Hypothalamus (tissue), 51 donors: ENCODE measurements at places on chromosomes 2 and 18.

DNA sequence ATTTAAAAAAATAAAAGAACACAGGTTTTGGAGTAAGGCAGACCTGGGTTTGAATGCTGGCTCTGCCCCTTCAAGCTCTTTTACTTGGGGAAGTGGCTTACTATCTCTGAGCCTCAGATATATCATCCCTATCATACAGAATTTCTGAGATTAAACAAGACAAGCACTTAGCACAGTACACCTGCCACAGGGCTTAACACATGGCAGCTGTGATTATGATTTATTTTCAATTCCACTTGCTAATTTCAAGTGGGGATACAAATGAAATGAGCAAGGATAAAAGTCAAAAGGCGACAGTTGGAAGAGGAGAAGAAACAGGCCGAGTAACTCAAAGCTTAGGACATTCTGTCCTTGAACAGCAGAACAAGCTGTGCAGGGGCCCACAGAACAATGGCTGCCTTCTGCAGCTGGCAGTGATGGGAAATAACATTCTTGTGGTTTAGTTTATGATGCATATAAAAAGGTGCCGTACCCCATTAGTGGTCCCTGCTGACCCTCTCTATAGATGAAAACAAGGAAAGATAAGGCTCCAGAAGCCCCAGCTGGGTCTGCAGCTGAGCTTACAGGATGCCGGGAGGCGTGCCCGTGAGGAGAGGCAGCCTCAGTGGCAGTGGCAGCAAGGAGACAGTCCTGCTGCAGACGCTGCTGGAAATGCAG, 45.3 kb downstream of the KIF3C start:
- DNase-seq = peak; percentile 15

DNA sequence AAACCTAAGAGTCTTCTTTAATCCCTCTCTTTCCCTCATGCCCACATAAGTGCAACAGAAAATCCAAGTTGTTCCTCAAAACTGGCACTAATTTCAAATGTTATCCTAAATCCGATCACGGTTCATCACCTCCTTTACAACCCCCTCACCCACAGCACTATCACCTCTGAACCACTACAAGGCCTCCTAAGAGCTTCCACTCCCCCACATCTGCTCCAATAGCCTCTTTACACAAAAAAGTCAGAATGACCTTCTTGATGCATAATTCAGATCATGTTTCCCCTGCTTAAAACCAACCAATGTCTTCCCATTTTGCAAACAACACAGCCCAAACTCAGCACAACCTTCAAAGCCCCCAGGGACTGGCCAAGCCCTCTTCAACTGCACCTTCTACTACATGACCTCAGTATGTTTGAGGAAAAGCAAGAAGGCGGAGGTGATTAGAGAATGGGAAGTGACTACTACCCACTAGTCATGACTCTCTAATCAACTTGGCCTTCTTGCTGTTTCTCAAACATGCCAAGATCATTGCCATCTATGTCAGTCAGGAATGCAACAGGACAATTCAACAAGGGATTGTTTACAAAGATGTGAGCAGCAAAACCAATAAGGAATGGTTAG, 34.6 kb upstream of the GCC2 start:
- DNase-seq = no peak

DNA sequence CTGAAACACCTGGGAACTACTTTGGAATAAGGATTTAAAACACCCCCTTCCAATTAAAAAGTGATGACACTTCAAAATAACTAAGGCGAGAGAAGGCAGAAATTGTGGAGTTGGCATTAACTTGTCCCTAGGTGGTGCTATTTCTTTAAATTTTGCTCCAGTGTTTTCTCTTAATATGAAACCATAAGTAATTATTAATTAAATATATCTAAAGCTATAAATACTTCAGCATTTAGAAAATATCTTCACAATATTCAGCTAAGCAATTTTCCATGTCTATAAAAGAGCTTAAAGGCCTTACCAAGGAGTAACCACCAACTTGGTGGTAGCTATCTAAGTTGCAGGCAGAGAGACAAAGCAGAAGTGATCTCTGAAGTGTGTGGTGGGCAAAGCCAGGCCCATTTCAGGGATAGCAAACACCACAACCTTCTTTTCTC, 186.8 kb upstream of the PGAP1 start:
- DNase-seq = no peak

DNA sequence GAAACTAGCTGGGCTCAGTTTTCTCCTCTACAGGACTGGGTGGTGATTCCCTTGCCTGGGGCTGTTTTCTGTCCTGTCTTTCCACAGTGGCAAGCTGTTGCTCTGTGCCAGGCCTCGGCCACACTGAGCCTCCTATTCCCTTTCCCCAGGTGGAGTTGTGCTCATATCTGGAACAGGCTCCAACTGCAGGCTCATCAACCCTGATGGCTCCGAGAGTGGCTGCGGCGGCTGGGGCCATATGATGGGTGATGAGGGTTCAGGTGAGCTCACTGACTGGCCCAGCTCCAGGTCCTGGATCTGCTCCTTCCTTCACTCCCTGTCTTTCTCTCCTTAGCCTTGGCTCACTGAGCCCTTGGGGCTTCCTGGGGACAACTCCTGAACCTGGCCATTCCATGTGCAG, 4.0 kb downstream of the NAGK start:
- DNase-seq = no peak

DNA sequence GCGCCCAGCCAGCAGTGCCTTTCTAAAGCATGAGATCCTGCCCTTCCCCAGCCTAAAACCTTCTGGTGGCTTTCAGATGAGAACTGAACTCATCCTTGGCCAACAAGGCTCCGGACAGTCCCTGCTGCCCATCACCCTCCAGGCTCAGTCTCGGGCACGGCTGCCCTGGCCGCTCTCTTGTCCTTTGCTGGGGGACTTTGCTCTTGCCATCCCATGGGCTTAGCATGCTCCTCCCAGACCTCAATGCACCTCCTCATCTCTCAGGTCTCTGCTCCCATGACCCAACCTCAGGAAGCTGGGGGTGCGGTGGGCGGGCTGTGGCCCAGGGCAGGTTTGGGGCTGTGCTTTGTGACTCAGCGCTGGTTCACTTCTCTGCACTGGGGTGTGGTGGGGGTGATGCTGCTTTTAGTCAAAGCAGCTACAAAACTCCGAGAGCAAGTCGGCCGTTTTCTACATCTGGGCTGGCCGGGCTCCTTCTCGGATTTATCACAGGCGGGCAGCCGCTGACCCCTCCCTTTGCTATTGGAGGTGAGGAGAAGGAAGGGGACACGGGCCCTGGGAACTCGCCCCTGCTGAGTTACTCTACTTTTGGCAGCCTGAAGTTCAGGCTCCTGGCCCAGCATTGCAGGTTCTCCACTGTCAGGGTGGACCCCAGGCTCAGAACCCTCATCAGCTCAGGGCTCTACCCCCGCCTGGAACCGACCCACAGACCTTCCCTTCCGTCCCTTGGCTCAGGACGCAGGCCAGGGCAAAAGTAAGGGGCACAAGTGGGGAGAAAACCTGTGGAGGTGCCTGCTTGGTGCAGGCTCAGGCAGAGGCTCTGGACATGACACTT, 90.6 kb upstream of the TAF1B start:
- DNase-seq = no peak

DNA sequence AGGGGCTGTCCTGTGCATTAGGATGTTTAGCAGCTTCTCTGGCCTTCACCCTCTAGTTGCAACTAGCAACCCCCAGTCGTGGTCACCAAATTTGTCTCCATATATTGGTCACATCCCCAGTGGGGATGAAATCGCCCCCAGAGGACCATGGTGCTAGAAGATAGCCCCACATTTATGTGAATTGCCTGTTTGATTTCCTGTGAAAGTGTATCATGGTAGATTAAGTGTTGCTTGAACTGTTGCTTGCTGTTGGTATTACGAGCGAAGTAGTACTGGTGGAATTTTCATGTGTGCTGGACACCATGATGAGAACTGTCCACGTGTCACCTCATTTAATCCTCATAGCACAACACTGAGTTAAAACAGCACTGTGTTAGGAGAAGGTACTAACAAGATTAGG, 59.4 kb downstream of the TSPYL6 start:
- DNase-seq = no peak

DNA sequence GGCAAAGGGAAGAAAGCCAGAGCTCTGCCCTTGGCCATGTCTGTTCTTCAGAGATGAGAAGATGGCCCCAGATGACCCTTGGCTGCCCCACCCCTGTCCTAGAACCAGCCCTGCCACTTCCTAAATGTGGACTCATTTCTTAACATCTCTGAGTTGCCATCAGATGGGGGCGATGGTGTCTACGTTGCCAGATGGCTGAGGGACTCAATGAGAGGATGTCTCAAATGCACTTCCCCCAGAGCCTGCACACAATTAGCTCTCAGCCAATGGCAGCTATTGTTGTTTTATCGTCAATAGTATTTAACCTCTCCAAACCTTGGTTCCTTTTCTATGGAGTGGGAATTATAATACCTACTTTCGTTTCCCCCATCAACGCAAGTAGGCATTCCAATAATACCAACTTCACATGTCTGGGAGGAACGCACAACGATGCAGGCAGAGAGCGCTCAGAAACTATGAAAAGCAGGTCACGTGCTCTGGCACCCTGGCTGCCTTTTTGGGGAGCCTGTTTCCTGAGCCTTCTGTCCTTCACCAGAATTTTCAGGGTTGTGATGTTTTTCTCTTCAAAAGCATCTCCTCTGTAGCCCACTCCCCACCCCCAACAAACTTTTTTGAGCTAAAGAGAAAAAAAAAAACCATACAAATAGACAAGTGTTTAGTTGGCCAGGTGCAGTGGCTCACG, 100.3 kb downstream of the MCFD2 start:
- no peak for DNase-seq

DNA sequence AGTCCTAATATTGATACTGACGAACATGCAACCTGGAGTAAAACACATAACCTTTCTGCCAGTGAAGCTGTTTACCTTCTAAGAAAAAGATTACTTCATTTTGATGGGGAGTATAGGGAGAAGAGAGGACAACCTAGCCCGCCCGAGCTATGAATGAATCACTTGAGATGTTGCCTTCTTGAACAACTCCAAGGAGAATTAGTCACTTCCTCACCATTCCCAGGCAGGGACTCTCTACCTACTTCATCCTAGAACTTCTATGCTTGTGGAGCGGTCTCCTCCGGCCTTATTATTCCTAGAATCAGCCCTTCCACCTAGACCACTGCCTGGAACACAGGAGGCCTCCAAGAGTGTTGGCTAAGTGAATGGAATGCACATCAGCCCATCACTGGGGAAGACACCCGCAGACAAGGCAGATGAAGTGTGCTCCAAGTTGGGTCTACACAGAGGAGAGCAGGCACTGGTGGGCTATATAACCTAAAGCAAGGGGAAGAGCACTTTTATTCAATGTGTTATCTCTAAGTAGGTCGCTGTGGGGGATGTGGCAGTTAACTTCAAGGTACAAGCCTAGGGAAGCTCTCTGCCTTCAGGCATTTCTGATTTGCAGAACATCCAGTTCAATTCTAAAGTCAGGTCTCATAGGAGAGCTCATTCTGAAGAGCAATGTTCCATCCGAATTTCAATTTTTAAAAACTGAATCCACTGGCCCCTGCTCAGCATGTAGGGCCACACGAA, 57.4 kb downstream of the STK39 start:
- DNase-seq = no peak

- no peak for DNase-seq
These were observed 117.6 kb downstream of the MYO1B start for GRCh38 chr2:191362841-191363240.

- DNase-seq = no peak
These were observed 464 bp upstream of the SESTD1 start for GRCh38 chr2:179265082-179265510.

GRCh38 chr18:23106575-23106974, 28.7 kb upstream of the CABLES1 start:
- DNase-seq = no peak

- no peak for DNase-seq
These were observed 291.2 kb downstream of the MYT1L start for GRCh38 chr2:2039826-2040225.

DNA sequence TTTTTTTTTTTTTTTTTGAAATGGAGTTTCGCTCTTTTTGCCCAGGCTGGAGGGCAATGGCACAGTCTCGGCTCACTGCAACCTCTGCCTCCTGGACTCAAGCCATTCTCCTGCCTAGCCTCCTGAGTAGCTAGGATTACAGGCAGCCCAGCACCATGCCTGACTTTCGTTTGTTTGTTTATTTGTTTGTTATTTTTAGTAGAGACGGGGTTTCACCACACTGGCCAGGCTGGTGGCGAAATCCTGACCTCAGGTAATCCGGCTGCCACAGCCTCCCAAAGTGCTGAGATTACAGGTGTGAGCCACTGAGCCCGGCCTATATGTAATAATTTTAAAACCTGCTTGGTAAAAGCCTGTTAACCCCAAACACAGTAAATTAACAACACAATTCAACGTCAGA, 435.7 kb downstream of the LRRTM4 start:
- no peak for DNase-seq

- no peak for DNase-seq
These were observed 754 bp downstream of the ATG16L1 start for GRCh38 chr2:233252227-233252626.

DNA sequence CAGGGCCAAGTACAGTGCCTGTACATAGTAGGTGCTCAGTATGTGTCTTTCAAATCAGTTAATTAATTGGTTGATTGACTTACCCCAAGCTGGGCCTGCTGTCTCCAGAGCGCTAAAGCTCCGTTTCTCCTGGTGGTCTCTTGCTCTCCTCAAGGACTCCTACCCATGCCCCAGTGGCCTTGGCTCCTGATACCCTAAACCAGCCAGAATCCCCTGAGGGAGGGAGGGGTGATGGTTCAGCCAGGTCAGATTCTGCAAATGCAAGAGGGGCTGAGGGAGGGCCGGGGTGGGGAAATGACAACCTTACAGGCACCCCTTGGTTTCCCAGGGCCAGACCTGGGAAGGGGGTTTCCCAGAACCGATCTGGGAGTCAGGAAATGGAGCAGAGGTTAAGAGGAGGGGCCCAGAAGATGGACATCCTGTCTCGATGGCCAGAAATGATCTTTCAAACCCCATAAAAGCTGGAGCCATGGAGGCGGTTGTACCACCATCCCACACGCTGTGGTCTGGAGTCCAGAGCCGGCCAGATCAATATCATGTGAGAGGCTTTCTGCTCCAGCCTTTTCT, 209.1 kb downstream of the TNS1 start:
- DNase-seq = no peak

DNA sequence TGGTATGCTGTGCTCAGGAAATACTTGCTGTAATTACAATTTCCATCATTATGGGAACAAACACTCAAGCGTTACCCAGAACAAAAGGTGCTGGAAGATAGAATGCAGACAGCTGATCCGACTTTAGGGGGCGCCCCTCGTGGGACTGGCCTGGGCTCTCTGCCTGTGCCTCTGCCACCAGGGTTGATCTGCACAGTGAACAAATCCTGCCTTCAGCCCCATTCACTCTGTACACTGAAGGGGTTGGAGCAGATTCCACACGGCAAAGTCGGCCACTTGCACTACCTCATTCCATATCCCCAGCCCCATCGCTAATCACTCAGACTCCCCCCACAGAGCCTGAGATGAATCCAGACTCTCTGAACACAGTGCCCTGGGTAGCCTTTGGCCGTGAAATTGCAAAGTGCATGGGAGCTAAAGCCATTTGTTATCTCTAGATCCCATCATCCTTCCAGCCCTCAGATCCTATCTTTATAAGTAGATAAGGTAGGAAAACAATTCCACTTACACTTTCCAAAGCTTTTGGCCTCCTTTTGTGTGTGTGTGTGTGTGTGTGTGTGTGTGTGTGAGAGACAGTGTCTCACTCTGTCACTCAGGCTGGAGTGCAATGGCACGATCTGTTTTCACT, 69.3 kb downstream of the INPP5D start:
- no peak for DNase-seq

GRCh38 chr2:126766969-126767296, 111.0 kb downstream of the GYPC start:
- DNase-seq = no peak

GRCh38 chr2:45788401-45788800, 136.9 kb downstream of the PRKCE start:
- no peak for DNase-seq

GRCh38 chr18:41144441-41144840, 810.6 kb upstream of the PIK3C3 start:
- no peak for DNase-seq
